Psoas muscle (tissue), 8 donors: ENCODE measurements at places on chromosomes 4 and X. TPM values are rescaled to one million over a fixed set of nuclear protein-coding genes. Genes with fewer than 3 reads are reported as not detected.

- DNase-seq: no peak
- H3K27me3 ChIP-seq: no peaks in the 10 kb centered on the region
- peaks cover 15% of the 10 kb centered on the region for H3K4me1 ChIP-seq
Observed at GRCh38 chr4:74958881-74959280, 26.0 kb downstream of the PARM1 start.

DNA sequence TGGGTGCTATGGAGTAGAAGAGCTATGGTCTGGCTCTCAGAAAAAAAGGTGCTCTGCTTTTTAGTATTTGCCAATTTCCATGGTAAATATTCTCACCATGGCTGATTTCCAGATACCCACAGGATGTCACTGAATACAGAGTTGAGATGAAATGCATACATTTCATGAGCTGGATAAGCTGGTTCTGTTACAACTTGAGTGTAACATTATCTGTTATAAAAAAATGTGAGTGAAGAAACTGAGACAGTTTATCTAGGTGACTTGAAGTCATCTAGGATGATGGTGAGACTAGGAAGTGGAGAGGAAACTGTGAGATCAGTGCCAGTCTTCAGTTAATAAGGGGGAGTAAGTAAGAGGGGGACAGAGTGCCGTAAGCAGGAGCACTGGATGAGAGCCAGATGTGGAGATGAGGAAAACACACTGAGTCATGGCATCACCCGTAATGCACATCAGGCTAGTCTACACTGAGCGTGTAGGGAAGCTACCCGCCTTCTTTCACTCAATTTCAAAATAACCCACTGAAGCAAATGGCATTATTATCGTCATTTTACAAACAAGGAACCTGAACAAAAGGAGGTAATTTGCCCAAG, 5.0 kb downstream of the HPSE start:
- no peaks in the 10 kb centered on the region for H3K4me1 ChIP-seq
- no peak overlapping the region for H3K4me3 ChIP-seq
- no peaks in the 10 kb centered on the region for H3K36me3 ChIP-seq
- no peaks in the 10 kb centered on the region for H3K27me3 ChIP-seq
- DNase-seq: no peak
- H3K27ac ChIP-seq: no peak overlapping the region

Gene NSUN7
- total RNA-seq: 0.39 TPM

Gene GRIPAP1
- total RNA-seq: 22.1 TPM

Gene GALNTL6
- total RNA-seq: 0.19 TPM

Gene FAM133A
- not detected for total RNA-seq

Gene AGTR2
- total RNA-seq: not detected
